ENCODE measurements at places on chromosomes 11 and 22. TPM values are rescaled to one million over a fixed set of nuclear protein-coding genes. Genes with fewer than 3 reads are reported as not detected.
A peak's percentile ranks its signal among the peaks of the same experiment; 100 is the strongest.

DNA sequence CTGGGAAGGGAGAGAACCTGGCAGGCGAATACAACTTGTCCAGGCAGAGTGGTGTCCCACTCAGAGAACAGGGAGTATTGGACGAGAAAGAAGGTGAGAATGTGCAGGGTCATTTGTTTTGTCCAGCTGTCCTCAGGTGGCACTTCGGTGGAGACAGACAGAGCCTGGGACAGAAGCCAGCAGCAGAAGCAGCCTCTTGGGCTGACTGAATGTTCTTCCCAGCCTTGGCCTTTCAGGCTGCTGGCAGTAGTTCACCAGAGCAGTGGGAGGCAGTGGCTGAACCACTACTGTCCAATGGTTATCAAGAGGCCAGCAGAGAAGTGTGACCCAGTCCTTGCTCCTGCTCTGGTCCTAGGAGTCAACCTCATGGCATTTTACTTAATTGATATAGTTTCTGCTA, 331.1 kb upstream of the NARS2 start:
- no peak overlapping the region for H3K27ac ChIP-seq
- H3K4me1 ChIP-seq, result no peaks in the 10 kb centered on the region
- no peak overlapping the region for H3K4me3 ChIP-seq
- no peaks in the 10 kb centered on the region for H3K27me3 ChIP-seq

GRCh38 chr22:49570032-49570848, 257.4 kb downstream of the BRD1 start:
- H3K27ac ChIP-seq, result no peak overlapping the region
- DNase-seq, result no peak
- no peaks in the 10 kb centered on the region for H3K4me1 ChIP-seq
- no peak overlapping the region for H3K4me3 ChIP-seq

GRCh38 chr11:110830344-110830743, 118.1 kb upstream of the ARHGAP20 start:
- H3K27me3 ChIP-seq, result no peaks in the 10 kb centered on the region
- H3K4me1 ChIP-seq, result no peaks in the 10 kb centered on the region
- H3K4me3 ChIP-seq, result no peak overlapping the region
- H3K36me3 ChIP-seq, result no peaks in the 10 kb centered on the region
- DNase-seq, result peak; percentile 13

- no peak overlapping the region for H3K27ac ChIP-seq
- no peaks in the 10 kb centered on the region for H3K27me3 ChIP-seq
- no peaks in the 10 kb centered on the region for H3K36me3 ChIP-seq
- no peak overlapping the region for H3K4me3 ChIP-seq
These were observed 190.7 kb upstream of the NCAM1 start for GRCh38 chr11:112770487-112770886.

RAB3IL1 gene
- total RNA-seq, result 1.4 TPM

DNA sequence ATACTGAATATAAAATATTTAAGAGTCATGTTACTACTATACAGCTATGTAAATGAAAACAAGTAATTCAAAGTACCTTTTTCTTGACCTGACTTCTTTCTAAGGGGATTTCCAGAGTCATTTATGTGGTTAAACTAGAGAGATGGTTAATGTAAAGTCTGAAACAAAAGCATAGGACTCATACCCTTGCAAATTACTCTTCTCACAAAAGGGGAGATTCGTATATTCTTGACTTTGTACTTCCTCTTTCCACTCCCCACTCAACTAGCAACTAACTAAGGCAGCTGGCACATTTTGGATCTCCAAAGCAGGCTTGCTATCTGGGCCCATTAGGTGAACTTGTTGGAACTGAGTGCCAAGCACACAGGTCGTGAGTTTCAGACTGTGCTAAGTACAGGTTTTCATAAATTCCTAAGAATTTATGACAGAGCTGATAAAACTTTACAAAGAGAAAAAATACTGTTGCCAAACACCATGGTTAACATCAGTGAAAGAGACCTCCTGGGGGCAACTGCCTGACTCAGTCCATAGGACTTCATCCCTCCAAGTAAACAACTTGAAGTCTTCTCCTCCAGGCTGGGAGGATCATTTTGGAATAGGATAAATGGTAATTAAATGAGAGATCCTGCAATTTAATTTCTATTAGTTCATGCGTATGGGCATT, 77.0 kb upstream of the DDI1 start:
- H3K27me3 ChIP-seq, result no peaks in the 10 kb centered on the region
- H3K4me3 ChIP-seq, result no peak overlapping the region
- no peak for DNase-seq
- H3K36me3 ChIP-seq, result no peaks in the 10 kb centered on the region
- peaks cover 9% of the 10 kb centered on the region for H3K4me1 ChIP-seq

GRCh38 chr11:108617055-108617454, 23.5 kb upstream of the EXPH5 start:
- DNase-seq, result no peak
- no peaks in the 10 kb centered on the region for H3K27me3 ChIP-seq
- H3K27ac ChIP-seq, result no peak overlapping the region
- no peak overlapping the region for H3K4me3 ChIP-seq
- H3K4me1 ChIP-seq, result no peaks in the 10 kb centered on the region

DNA sequence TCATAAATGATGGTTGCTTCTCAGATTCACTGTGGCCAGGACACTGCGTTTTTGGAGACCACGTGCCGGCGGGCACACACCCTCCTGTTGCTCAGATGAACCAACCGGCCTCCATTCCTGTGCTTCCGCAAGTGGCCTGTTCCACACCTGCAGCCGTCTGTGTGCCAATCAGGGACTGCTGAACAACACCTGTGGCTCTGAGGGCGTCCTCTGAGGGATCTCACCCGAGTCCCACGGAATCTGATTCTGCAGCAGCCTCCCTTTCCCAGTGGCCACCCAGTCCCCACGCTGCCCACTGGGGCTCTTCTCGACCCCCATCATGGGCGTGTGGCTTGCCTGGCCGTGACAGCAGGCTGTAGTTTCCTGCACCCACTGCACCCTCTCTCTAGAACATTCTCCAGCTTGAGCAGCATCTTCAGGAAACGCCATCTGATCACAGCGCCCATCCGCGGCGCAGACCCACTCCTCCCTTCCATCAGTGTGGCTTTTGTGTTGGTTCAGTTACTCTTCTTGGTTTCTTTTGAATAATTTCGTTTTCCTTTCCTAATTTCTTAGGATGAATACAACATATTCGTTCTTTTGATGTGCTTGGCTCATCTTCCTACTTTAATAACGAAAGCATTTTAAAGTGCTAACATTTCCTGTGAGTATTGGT, 100.3 kb upstream of the SLC22A12 start:
- peaks cover 56% of the 10 kb centered on the region for H3K27me3 ChIP-seq
- DNase-seq, result no peak
- H3K36me3 ChIP-seq, result no peaks in the 10 kb centered on the region

DNA sequence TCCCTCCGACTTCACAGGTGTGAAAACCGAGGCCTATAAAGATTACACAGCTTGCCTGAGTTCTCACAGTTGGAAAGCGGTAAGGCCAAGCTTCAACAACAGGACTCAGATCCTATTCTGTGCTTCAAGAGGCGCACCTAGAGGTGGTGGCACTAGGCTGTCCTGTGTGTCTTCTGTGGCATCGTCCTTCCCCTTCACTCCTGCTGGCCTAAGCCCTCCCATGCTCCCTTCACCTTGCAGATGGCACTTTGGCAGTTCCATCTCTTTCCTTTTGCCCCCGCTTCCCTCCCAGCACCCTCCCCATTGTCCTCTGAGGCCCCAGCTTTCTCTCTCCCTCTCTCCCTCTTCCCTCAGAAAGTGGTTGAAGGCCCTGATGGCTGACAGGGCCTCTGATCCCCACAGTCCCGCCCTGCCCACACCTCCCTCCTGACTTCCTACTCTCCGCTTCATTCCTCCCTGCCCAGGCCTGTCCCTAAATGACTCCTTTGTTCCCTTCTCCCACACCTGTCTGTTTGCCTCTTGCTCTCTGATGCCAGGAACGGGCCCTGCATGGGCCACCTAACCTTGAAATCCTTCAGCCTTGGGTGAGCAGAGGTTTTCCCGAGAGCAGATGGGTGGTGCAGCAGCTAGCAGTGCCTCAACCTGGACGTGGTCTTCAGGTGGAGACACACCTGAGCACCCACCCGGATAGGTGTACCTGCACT, 5.8 kb downstream of the TRIM29 start:
- H3K4me3 ChIP-seq, result no peak overlapping the region
- no peaks in the 10 kb centered on the region for H3K36me3 ChIP-seq
- peaks cover 3% of the 10 kb centered on the region for H3K4me1 ChIP-seq
- H3K27me3 ChIP-seq, result peaks cover 3% of the 10 kb centered on the region

GRCh38 chr22:19826619-19826950, 28.1 kb downstream of the GNB1L start:
- H3K36me3 ChIP-seq, result no peaks in the 10 kb centered on the region
- H3K4me1 ChIP-seq, result no peaks in the 10 kb centered on the region
- no peak for DNase-seq

DNA sequence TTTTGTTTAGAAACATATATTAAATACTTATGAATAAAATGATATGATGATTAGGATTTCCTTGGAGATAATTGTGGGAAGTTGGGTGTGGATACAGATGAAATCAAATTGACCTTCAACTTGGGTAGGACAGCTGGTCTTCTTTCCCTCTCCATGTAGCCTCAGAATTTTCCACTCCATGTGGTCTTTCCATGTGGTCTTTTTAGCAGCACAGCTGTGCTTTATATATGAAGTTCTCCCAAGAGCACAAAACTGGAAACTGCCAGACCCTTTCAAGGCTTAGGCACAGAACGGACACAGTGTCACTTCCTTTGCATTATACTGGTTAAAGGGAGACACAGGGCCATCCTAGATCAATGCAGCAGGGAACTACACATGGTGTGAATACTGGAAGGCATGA, 28.6 kb downstream of the FAM76B start:
- no peak overlapping the region for H3K4me3 ChIP-seq
- peaks cover 7% of the 10 kb centered on the region for H3K4me1 ChIP-seq
- no peak for DNase-seq
- no peak overlapping the region for H3K27ac ChIP-seq
- no peaks in the 10 kb centered on the region for H3K36me3 ChIP-seq

- H3K4me3 ChIP-seq, result no peak overlapping the region
- no peaks in the 10 kb centered on the region for H3K36me3 ChIP-seq
- no peaks in the 10 kb centered on the region for H3K27me3 ChIP-seq
- no peak overlapping the region for H3K27ac ChIP-seq
These were observed 435.5 kb downstream of the TBC1D22A start for GRCh38 chr22:47197773-47198500.

- H3K27me3 ChIP-seq, result no peaks in the 10 kb centered on the region
- no peak overlapping the region for H3K4me3 ChIP-seq
- H3K27ac ChIP-seq, result no peak overlapping the region
- H3K4me1 ChIP-seq, result peaks cover 3% of the 10 kb centered on the region
- H3K36me3 ChIP-seq, result no peaks in the 10 kb centered on the region
These were observed 60.4 kb upstream of the ZBED5 start for GRCh38 chr11:10918275-10918674.

- H3K27ac ChIP-seq, result no peak overlapping the region
- H3K4me3 ChIP-seq, result no peak overlapping the region
- H3K27me3 ChIP-seq, result no peaks in the 10 kb centered on the region
- no peak for DNase-seq
- no peaks in the 10 kb centered on the region for H3K36me3 ChIP-seq
These were observed 26.2 kb downstream of the ELF5 start for GRCh38 chr11:34487430-34487829.

GRCh38 chr11:69971741-69972140, 106.4 kb upstream of the ANO1 start:
- no peak overlapping the region for H3K4me3 ChIP-seq
- H3K36me3 ChIP-seq, result no peaks in the 10 kb centered on the region
- no peak for DNase-seq

RIMBP3C gene
- total RNA-seq, result 1.2 TPM

DNA sequence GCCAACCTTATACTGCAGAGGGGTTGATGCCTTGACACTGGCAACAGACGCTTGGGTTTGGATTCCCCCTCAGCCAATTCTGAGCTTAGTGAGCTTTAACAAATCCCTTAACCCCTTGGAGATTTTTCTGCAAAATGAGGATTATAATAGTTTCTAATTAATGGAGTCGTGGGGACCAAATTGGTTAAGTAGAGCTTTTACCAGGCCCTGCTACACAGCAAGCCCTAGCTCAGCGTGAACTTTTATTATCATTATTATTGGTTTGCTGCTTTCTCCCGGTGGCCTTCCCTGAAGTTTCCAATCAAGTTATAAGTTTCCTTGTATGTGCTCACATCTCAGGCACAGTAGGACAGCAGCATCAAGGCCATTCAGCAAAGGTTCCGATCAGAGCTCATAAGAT, 156.6 kb upstream of the GUCY1A2 start:
- H3K4me1 ChIP-seq, result no peaks in the 10 kb centered on the region
- no peaks in the 10 kb centered on the region for H3K27me3 ChIP-seq
- DNase-seq, result no peak
- H3K36me3 ChIP-seq, result no peaks in the 10 kb centered on the region
- H3K27ac ChIP-seq, result no peak overlapping the region

GRCh38 chr22:44962741-44963454, 46.9 kb downstream of the PHF21B start:
- H3K27me3 ChIP-seq, result no peaks in the 10 kb centered on the region
- H3K36me3 ChIP-seq, result peaks cover 3% of the 10 kb centered on the region
- H3K4me1 ChIP-seq, result peaks cover 13% of the 10 kb centered on the region
- H3K27ac ChIP-seq, result no peak overlapping the region
- H3K4me3 ChIP-seq, result no peak overlapping the region

DNA sequence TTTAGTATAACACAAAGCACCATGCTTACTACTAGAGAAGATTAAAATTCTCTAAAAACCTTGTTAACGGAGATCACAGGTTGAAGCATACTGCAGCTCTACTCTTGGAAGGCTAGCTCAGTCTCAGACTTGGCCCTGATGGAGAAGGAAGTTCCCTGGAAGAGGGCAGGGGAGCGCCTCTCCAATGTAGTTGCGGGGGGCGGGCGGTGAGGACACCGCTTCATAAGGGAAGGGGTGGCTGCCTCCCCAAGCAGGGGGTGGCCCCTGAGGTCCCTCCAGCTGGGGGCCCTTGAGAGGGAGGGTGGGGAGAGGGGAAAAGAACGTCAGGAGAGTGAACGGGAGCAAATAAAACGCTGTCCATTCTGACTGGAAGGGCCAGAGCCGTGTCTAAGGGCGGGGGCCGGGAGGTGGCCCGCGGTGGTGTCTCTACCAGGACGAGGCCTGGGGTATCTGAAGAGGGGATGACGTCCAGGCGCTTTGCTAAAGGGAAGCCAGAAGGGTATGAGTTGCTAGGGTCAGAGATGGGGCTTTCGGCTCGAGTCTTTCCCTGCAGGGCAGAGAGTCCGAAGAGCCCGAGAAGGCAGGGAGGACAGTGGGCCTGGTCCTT, 553 bp upstream of the USP47 start:
- H3K4me3 ChIP-seq, result peak overlapping the region; percentile 79
- peak overlapping the region; percentile 94 for H3K27ac ChIP-seq
- peaks cover 34% of the 10 kb centered on the region for H3K4me1 ChIP-seq
- H3K27me3 ChIP-seq, result no peaks in the 10 kb centered on the region
- DNase-seq, result peak; percentile 44

OR51E1 gene
- total RNA-seq, result not detected

GRCh38 chr11:16613262-16613511, 125.3 kb upstream of the C11orf58 start:
- peak overlapping the region; percentile 57 for H3K4me3 ChIP-seq
- no peaks in the 10 kb centered on the region for H3K36me3 ChIP-seq
- H3K4me1 ChIP-seq, result peaks cover 36% of the 10 kb centered on the region
- H3K27me3 ChIP-seq, result peaks cover 100% of the 10 kb centered on the region

BCO2 gene
- not detected for total RNA-seq

DNA sequence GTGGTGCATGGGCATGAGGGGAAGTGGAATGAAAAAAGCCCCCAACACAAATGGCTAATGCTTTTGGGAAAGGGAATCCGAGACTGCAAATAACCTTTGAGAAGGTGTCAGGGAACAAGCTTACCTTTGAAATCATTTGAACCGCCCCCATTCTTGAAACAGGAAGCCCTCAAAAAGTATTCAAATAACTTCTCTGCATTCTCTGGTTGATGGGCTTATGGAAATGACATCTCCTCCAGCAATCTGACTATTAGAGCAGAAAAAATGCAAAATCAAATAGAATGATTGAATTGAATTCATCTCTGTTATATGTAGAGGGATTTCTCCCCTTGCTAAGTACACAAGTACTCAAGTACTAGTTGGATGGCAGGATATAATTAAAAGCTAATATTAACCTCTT, 409.9 kb downstream of the TMEM135 start:
- no peak for DNase-seq
- H3K27me3 ChIP-seq, result no peaks in the 10 kb centered on the region
- H3K4me3 ChIP-seq, result no peak overlapping the region
- H3K4me1 ChIP-seq, result no peaks in the 10 kb centered on the region
